ENCODE measurements at places on chromosomes 7 and 10.

GRCh38 chr10:24210501-24210900, 1.6 kb downstream of the KIAA1217 start:
- no peak for ATAC-seq

DNA sequence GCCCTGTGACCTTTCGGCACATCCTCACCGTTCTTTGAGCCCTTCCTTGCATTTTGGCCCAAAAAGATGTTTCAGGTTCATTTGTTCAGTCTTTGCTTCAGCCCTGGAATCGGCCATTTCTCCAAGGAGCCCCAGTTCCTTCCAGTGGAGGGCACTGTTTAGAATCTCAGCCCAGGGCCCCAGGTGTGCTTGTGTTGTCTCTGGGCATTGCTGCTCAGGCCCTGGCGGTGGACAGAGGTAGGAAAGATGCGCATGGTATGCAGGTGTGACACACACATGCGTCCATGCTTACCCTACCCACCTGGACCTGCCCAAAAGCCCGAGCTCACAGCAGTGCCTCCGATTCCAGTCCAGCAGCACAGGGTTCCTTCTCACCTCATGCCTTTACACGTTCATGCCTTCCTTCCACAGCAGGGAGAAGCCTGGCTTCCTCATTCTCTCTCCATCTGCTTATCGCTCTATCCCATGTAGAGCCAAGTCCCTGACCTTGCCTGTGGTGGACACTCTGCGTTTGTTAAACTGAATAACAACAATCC, 70.6 kb downstream of the LHPP start:
- no peak for ATAC-seq

DNA sequence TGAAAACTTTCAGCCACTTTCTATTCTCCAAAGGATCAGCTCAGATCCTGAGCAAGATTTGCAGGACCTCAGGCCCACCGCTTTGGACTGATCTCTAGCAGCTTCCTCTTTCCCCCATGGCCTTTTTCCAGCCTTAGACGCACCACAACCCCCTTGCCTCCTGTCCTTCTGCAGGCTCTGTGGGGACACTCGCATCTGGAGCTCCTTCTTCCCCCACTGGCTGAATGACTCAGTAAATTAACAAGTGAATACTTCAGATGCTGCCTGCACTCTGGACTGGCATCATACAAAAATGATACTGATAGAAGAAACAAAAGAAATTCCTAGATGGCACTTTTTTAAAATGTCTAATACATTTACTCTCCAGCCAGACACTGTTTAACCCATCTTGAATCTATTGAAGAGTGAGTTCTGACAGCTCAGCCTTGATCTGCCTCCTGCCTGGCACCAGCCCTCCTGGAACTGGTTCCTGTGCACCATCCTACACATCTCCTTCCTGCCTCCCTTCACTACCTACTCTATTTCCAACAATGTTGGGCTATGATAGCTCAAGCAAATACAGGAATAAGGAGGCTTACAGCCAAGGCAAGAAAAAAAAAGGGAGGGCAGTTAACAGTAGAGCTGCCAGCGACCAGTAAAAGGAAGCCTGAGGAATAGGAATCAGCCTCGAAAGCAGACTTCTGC, 3.3 kb downstream of the FRMPD2 start:
- ATAC-seq = no peak

GRCh38 chr7:22826593-22826992, 3.9 kb upstream of the TOMM7 start:
- no peak for ATAC-seq
